ENCODE measurements at places on chromosomes 16 and 17.

DNA sequence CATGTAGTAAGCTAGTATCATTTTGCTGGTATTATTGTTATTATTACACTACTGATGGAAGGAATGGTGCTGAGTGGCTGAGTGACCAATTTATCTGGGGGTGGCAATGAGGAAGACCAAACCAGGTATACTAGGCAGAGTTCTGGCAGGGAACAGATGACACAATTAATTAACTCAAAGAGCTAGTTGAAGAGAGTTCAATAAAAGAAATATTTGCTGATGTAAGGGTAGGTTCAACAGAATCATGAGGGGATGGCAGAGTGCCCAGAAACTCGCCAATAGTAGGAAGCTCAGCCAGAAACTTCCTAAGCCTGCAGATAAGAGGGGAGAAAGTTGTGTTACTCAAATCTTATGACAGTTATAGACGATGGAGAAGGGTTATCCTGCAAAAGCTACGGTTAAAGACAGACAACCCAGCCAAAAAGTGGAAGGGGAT, 352.5 kb downstream of the KCNJ2 start:
- DNase-seq, result no peak

DNA sequence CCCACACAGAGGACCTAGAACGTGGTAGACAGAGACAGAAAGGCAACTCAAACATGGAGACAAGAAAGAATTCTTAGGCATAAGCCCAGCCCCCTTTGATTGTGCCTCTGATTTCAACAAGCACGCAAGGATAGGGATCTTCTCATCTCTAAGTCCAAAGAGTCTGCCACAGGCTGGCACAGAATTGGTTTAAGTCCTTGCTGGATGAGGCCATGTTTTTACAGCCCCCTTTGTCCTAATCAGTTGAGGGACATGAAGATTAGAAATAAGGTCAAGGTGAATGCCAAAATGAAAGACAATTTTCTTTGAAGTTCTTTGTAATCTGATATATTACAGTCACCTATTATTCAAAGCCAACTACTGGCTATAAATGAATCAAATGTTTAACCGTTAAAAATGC, 68.0 kb upstream of the ATP2A3 start:
- no peak for DNase-seq

GRCh38 chr17:65079489-65079900, 23.0 kb upstream of the GNA13 start:
- DNase-seq, result no peak

DNA sequence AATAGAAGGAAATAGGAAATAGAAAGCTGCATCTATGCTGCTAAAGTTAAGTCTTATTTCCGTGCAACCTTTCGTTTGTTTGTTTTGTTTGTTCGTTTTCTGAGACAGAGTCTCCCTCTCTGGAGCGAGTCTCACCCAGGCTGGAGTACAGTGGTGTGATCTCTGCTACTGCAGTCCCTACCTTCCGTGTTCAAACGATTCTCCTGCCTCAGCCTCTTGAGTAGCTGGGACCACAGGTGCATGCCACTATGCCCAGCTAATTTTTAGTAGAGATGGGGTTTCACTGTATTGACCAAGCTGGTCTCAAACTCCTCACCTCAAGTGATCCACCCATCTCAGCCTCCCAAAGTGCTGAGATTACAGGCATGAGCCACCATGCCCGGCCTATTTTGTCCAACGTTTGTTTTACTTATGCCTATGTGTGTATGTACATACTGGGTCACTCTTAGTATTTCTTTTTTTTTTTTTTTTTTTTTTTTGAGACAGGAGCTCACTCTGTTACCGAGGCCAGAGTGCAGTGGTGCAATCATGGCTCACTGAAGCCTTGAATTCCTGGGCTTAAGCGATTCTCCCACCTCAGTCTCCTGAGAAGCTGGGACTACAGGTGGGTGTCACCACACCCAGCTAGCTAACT, 16.8 kb downstream of the BMERB1 start:
- no peak for DNase-seq

GRCh38 chr16:31569360-31569717, 41.6 kb downstream of the AHSP start:
- DNase-seq, result no peak

DNA sequence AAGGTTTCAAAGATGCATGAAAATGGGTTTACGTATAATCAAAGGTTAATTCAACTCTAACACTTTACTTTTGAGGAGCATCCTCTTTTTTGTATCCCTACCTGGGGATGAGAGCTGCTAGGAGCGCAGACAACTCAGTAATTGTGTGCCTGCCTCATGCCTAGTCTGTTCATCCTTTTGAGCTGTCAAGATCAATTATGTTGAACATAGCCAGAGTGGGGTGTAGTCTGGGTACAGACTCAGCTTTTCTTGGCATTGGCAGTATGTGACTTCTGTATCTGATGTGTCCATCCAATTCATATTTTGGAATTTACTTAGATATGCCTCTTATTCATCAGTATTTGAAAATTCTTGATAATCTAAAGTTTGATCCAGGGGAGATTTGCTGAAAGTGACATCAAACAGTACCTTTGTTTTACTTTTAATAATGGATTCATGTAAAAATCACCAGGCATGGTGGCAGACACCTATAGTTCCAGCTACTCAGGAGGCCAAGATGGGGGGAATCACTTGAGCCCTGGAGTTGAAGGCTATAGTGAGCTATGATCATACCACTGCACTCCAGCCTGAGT, 24.1 kb downstream of the PRKCA start:
- no peak for DNase-seq

DNA sequence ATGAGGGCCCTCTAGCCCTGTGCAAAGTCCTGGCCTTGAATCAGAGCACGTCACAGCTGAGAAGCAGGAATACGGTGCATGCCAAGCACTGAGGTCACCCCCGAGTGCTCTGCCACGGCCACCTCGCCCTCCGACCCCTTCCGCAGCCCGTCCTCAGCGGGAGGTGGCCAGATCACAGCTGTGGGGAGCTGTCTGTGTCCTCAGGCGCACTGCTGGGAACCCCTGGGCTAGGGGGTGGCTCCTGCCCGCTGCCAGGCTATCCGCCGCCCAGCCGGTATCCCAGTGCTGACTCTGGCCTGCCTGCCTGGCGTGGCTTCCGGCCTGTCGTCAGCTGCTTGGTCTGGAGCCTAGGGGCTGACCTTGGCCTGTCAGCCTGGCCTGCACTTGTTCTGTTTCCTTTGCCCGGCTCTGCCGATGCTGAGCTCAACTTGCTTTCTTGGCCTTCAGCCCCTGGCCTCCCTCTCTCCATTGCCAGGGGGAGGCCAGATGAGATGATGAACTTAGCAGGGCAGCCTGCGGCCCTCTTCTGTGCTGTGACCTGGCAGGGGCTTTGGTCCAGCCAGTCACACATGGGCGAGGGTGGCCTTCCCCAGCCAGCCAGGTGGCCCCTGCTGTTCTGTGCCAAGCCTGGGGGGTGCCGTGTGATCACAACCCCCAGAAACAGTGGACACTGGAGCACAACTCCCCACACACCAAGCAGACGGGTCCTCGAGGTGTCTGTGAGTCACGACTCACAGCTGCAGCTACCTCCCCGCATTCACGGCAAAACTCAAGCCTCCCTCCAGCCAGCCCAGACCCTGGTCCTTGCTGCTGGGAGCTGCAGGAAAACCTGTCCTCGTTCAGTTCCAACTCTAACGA, 77.3 kb downstream of the ZDHHC7 start:
- DNase-seq, result no peak

- no peak for DNase-seq
Observed at GRCh38 chr17:41959336-41960095, 7.1 kb upstream of the CNP start.

DNA sequence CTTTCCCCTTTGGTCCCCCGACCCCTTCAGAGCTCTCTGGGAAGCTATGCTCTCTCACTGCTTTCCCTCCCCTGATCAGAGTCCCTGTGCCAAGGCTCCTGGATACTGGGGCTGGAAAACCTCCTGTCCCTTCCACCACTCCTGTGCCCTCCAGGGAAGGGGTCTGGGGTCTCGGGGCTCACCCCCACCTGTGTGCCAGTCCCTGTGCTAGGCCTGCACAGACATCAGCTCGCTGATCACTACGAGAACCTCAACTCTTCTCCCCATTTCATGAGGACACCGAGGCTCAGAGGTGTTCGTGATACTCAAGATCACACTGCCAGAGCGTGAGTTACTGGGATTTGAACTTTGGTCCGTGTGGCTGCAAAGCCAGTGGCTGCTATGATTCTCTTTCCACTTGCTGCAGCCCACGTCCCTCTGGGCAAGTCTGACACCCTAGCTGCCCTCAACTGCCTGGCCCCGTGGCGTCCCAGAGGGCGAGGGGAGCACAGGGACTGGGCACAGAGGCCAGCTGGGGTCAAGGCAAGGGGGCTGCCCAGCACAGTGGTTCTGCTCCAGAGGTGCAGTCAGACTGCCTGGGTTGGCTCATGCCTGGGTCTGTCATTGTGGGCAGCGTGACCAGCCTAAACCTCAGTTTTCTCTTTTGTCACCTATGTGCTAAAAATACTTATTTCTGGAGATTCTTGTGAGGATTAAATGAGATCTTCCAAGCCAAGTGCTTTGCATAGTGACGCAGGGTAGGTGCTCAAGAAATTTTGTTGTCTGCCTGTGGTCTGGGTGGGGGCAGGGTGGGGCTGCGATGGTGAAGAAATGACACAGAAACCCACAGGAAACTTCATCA, 43.8 kb upstream of the TOB1 start:
- no peak for DNase-seq

DNA sequence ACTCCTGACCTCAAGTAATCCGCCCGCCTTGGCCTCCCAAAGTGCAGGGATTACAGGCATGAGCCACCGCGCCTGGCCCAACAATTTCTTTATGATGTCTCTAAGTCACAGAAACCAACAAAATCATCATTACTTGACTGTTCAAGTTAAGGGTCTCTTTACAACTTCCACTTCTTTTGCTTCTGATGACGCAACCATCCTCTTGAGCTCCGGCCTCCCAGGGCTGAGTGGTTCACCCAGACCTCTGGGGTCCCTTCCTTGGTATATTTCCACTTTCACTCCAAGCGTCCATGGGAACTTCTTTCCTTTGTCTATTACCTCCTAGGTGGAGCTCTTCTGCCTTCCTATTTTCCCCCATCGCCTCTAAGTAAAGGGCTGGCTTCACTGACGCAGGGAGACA, 253.7 kb downstream of the NTN1 start:
- no peak for DNase-seq

DNA sequence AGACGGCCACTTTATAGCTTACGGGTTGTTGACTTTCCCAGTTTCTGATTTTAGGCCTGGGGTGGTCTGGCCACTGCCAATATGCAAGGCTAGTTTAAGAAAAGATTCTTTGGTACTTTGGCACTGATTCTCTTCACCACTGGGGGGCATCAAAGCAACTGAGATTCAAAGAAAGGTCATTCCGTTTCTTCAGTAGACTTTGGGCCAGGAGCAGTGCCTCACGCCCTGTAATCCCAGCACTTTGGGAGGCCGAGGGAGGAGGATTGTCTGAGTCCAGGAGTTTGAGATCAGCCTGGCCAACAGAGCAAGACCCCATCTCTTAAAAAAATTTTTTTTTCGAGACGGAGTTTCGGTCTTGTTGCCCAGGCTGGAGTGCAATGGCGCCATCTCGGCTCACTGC, 53.0 kb downstream of the RPA1 start:
- peak; percentile 43 for DNase-seq

All from suppressor macrophage treated with lipopolysaccharide for 4 hours (primary cell).